ENCODE measurements at places on chromosomes 2 and 18.

DNA sequence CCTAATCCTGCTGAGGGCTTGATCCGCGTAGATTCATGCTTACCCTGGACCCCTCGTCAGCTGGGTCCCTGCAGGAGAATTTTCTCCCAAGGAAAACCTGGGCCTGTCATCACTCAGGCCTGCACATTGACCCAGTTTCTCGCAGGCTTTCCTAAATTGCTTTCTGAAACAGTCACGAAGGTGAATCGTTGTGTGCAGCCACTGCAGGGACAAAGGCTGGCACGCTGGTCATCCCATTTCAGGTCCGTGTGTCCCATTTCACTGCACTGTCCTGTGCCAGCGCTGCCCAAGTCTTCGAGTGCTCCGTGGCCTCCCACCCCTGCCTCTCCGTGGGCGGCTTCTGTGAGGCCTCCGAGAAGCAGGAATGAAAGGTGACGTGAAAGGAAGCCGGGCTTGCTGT, 62.8 kb upstream of the YWHAQ start:
- no peak for DNase-seq

DNA sequence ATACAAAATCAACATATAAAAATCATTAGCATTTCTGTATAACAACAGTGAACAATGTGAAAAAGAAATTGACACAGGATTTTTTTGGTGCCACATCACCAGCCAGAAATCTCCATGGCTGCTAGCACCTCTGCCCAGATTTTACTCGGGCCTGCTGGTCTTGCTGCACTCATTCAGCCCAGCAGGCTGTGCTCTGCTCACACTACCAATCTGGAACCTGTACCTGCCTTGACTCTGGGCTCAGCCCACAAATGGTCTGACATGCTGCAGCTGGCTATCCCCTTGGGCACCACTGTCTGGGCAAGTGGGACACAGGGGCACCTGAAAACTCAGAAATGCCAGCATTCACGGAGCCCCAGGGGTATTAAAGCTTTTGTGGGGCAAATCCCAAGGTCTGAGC, 392.5 kb upstream of the NRXN1 start:
- no peak for DNase-seq

GRCh38 chr18:58177896-58178470, 134.0 kb downstream of the NEDD4L start:
- DNase-seq: no peak

GRCh38 chr2:12424219-12424618, 292.5 kb upstream of the TRIB2 start:
- peak; percentile 55 for DNase-seq

DNA sequence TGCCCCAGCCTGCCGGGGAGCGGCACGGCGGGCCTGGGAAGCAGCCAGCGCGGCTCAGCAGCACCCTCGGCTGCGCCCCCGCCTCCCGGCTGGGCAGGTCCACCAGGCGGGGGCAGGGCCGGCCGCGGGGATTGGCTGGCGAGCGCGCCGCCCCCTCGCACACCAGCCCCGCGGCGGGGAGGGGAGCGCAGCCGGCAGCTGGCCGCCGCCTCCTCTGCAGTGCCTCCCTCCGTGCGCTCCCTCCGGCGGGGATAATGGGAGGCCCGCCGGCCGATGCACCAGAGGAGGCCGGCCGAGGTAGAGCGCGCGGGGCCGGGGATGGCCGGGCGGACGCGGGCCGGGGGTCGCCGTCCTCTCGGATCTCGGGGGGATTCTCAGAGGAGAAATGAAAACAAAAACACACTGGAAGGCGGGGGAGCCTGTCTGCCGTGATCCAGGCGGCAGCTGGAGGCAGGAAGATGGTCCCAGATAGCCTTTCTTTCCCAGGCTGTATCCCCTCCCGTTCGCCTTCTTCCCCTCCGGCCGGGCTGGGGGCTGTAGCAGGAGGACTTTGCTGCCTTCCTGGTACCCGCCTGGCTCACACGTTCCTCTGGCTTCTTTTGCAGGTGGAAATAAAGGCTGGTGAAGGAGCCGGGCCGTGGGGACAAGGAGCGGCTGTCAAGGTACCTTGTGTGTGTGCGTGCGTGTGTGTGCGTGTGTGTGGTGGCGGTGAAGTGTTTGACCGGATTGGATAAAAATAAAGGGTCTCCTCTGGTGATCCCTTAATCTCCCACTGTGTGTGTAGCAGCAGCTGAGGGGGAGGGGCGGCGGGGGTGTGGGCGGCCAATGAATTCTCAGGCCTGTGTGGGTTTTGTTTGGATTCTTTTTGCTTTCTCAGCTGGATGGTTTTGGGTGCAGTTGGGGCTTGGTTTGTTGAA, 18.1 kb downstream of the TET3 start:
- DNase-seq: peak; percentile 96

DNA sequence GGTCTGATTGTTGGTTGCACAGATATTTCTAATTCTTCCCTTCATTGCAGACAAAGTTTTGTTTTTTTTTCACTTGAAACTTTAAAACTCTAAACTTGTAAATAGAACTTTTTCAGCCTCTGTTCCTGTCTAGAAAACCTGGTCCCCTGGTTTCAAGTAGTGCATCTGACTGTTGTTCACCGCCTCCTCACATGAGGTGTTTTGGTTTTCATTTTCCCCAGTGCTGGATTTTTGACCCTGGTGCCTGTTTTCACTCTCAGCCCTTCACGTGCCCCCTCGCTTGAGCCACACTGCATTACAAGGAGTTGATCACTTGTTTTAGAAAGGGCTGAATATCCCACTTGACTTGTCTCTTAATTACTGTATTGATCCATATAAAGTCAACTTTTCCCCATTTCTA, 100.1 kb downstream of the TMEM185B start:
- no peak for DNase-seq

GRCh38 chr18:1585881-1586488, 681.3 kb downstream of the ADCYAP1 start:
- DNase-seq: peak; percentile 51

DNA sequence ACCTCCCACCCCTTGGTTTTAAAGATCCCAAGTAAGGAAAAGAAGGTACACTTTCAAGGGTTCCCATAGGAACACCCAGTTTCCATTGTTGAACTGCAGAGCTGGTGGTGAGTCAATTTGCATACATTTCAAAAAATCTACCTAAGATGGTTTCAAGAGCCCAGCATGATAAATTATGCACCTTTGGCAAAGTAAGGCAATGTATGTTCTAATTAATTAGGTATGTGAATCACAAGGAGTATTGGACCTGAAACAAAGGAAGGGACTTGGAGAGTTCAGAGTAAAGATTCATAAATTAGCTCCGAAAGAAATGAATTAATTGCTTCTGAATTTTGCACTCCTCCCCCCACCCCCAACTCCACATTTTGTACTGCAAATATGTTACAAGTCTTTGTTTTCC, 459.7 kb downstream of the LRATD1 start:
- DNase-seq: no peak

- no peak for DNase-seq
These were observed 16.3 kb upstream of the KCNG2 start for GRCh38 chr18:79781331-79781941.

GRCh38 chr2:97995026-97995733, 568 bp downstream of the TMEM131 start:
- DNase-seq: peak; percentile 83

GRCh38 chr18:65906621-65907034, 155.8 kb downstream of the CDH7 start:
- no peak for DNase-seq

DNA sequence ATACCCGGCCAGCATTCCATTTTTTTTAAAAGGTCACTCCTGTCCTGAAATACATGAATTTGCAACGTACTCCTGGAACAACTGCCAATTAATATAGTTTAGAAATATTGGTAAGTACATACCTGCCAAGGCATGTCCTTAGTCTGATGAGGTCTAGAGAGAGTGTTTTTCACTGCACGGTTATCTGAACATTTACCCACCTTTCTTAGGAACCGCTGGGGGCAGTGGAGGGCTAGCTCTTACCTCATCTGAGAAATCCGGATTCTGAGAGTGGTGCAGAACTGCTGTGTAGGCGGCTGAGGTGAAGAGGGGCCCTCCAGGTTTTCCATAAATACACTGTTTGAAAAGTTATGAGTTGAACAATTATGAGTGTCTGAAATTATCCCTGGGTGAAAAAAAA, 133.1 kb upstream of the CCDC195 start:
- no peak for DNase-seq
